Fibroblast of skin of left biceps (primary cell): ENCODE measurements at places on chromosomes 3 and 15.
A peak's percentile ranks its signal among the peaks of the same experiment; 100 is the strongest.

- DNase-seq, result no peak
Measured at GRCh38 chr3:30263925-30264313, 342.5 kb upstream of the TGFBR2 start.

DNA sequence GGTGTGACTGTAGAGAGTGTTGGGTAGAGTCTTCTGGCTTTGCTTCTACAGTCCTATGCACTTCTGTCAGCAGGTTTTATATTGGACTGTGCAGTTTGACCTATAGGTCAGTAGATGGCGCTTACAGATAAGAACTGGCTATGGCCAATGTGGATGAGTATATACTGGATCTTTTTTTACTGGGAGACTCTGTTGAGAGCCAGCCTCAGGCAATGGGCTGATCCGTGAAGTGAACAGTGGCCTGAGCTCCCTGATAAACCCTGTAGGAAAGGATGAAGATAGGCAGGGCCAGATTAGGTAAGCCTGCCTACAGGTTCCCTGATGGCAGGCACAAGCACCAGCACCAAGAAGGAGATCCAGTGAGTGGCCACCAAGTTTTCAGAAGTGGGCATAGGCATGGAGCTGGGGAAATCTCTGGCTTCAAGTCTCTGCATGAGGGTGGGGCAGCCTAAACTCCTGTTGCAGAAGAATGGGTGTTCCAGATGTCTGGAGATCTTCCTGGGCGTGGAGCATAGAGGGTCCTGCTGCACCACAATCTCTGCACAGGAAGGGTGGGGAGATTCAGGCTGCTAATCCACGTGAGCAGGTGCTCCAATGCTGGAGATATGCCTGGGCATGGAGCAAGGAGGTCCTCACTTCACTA lies 326.0 kb upstream of the SGO1 start:
- peak; percentile 44 for DNase-seq

DNA sequence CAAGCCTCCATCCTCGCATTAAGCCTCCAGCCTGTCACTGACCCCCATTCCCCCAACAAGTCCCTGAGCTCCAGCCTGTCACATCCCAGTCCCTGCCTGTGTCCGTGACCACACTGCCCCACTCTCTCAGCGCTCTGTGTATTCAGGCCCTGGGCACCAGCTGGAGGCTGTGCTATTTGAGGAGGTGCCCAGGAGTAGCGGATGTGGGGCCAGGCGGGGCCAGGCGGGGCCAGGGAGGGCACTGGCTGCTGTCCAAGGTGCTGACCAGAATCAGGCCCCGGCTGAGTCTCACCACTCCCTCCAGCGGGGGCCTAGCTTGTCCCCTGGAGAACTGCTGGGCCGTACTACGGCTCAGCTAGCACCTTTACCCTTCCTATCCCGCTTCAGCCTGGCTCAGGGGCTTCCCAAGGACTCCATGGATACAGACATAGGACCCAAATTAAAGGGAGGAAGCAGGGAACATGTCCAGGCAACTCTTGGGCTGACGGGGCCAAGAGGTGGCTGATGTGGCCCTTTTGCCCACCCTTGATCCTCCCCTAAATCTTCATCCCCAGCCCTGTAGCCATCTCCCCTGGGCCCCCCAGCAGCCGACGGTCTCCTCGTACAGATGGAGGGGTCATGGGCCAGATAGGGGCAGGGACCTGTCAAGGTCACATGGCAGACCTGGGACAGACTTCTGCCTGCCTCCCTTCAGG lies 1.1 kb downstream of the HHATL start:
- no peak for DNase-seq

DNA sequence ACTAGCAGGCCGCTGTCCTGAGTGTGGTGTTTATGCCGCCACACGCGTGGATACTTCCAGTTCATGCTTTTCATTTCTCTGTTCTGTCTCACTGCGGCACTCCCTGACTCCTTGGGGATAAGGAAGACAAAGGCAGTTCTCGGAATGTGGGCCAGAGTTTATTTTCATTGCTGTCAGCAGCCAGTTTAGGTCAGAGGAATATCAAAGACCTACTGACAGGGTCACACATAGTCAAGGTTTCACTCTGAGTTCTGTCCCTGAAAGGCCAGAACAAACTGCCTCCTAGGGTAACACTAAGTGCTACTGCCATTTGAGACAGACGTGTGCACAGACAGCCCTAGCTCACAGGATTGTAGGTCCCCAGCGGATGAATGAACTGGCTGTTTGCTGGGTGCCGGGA lies 27.3 kb upstream of the SPTBN5 start:
- DNase-seq, result no peak

DNA sequence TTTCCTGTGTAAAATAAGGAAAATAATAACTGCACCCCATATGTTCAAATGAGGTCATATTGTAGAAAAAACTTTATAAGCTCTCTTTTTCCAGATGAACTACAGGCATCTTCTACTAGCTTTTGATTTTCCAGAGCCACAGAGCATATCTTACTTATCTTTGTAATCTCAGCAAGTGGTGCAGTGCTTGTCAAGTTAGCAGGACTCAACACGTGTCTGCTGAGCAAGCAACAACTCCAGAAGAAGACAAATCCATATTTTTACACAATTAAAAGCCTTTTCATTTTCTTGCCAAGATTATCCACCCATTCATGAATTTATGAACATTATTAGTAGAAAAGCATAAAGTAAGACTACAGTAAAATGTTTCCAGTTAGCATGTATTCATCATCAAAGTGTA lies 14.4 kb upstream of the TSC22D2 start:
- no peak for DNase-seq

GRCh38 chr3:56005196-56005805 lies 463.0 kb downstream of the ERC2 start:
- no peak for DNase-seq

DNA sequence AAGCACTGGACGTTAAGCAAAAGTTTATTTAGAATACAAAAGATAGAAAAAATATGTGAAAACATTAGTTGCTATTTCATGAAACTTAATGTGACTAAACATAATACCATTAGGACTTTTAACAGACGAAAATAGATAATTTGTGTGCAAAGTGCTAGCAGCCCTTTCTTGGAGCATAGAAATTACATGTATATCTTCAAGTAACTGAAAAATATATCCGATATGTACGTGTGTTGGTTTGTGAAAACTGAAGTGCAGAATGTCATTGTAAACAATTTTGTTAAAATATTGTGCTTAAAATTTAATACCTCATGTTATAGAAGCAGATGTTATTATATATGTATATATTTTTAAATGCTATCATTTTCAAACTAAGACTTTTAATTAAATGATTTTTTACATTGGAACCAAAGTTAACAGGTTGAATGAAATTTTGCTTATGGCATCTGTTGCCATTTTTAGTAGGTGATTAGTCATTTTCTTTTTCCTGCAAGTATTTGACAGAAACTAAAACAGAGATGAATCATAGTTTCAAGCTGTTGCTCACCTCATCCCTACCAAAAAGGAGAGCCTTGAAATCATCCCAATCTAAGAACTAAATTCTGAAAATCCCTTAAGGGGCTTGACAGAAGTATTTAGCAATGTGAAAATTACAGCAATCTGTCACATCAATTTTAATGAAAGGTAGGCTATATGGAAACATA lies 334.8 kb downstream of the NAALADL2 start:
- peak; percentile 29 for DNase-seq

DNA sequence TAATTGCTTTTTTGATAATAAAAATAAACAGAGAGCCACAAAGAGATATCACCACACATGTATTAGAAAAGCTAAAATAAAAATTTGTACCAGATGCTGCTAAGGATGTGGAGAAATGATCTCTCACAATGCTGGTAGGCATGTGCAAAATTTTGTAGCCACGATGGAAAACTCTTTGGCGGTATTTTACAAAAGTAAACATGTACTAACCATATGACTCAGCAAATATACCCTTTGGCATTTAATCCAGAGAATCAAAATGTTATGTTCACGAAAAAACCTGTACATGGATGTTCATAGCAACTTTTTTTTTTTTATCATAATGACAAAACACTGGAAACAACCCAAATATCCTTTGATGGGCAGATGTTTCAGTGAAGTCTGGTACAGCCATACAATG lies 261.2 kb downstream of the LPP start:
- DNase-seq, result no peak

DNA sequence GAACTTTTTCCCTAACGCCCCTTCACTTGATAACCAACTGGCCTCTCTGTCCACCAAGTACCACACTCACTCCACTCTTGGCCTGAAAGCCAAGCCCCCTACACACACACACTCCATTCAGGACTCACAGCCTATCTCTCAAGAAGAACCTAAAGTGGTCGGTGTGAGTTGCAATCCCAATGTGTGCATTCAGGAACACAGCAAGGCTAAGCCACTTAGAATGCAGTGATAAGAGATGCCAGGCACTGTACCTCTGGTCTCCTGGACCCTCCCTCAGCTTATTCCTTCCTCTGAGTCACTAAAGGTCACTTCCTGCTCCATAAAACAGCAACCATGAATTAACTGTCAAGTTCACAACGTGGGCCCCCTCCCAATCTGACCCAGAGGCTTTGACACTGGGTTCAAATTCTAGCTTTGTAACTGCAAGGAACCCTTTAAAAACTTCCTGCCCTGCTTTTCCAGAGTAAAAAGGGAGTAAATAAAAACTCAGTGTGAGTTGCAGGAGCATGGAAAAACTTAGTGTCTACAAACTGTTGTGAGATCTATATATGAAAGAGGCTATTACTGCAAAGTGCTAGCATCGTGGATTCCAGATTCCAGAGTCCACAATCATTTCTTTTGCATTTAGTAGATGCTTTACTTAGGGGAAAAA lies 17.6 kb upstream of the KCNMB3 start:
- no peak for DNase-seq

- DNase-seq, result no peak
Measured at GRCh38 chr3:117016378-117016777, 306.8 kb downstream of the TUSC7 start.

- no peak for DNase-seq
Measured at GRCh38 chr3:187257471-187257870, 34.1 kb downstream of the MASP1 start.

- no peak for DNase-seq
Measured at GRCh38 chr3:143831208-143831607, 17.1 kb downstream of the SLC9A9 start.

GRCh38 chr3:179710079-179710478 lies 57.2 kb downstream of the USP13 start:
- DNase-seq, result no peak

GRCh38 chr3:52606373-52607085 lies 70.1 kb downstream of the UQCC5 start:
- DNase-seq, result no peak

GRCh38 chr3:128301186-128302023 lies 148.1 kb downstream of the EEFSEC start:
- DNase-seq, result no peak

DNA sequence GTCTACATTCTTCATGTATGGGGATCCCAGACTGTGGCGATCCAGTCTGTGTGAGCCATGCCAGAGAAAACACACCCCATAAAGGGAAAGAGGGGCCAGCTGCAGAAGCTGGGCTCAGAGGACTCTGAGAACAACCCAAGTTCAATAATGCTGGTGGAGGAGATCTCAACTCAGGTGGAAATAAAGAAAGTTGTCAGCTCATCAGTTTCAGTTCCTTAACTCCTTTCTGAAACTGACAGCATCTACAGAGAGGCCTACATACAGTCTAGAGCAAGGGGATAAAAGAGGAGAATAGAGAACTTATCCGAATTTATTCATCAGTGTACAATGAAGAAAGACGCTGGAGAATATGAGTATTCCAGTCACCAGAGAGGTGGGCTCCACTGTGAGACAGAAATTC lies 77.0 kb downstream of the NTRK3 start:
- no peak for DNase-seq

DNA sequence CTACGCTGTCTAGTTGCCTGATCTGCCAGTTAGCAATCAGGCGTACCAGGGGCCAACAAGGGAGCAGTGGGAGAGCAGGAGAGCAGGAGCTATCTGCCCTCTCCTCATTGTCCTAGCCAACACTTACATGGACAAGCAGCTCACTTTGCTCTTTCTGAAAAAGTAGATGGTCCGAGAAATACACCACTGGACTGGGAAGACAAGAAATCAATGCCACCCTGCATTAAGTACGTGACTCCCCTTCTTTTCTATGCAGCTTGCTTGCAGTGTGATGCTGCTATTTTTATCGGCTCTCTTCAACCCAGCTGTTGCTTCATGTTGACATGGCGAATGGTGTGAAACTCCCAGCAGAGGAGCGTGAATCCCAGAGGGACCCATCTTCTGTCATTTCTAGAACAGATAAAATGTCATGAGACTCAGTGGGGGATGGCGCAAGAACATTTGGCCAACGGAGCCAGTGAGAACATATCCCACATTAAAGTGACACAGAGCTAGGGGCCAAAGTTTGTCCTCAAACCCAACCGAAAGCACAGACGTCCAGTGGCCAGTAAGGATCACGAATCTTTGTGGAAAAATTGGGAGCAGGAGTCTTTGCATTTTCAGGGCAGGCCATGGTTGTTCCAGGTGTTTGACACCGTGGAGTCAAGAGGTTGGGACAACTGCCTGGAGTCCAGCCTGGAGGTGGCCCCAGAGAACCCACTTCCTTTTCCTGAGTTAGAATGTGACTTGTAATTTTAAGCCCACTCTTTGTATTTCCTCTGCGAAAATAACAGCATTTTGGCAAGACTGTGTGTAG lies 53.7 kb upstream of the MEF2A start:
- no peak for DNase-seq

GRCh38 chr3:64082961-64083541 lies 59.8 kb upstream of the PSMD6 start:
- no peak for DNase-seq

- no peak for DNase-seq
Measured at GRCh38 chr3:186678604-186679003, 12.8 kb downstream of the HRG start.

- DNase-seq, result no peak
Measured at GRCh38 chr3:39378088-39378487, 5.1 kb upstream of the SLC25A38 start.

DNA sequence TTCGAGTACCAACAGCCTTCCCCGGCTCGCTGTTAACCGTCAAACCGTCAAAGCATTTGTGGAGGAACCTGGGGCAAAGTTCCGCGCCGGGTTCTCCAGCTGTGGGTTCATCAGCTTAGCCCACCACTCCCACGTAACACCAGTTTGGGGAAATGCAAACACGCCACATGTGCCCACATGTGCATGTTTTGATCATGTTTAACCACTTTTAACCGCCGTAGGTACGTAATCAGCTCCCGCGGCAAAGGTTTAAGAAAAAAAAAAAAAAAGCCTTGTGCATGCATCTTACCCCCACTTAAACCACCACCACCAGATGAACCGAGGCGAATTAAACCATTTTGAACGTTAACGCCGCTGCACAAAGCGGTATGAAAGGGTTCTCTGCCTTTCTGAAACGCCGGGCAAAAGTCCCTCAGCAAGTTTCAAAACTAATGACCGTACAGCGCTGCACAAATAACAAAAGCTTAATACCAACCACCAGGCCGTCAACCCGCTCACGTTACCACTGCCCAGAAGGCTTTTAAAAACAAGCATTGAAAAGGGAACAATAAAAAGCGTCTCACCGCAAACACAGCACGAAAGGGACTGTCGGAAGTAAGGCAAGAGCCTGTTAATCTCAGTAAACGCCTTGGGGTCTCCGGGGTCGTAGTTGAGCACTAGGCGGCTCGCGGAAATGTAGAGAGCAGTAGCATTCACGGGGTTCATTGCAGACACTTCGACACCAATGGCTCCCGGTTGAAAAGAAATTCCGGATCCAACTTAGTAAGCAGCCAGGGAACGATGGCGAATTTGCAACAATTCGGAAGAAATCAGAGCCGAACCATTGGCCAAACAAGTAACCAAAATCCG lies 1.5 kb downstream of the MSL2 start:
- no peak for DNase-seq
